ENCODE measurements at places on chromosomes 12 and 14.

GRCh38 chr14:34782031-34782430, 67.6 kb upstream of the CFL2 start:
- DNase-seq: no peak

- no peak for DNase-seq
These were observed 211.9 kb upstream of the FAR2 start for GRCh38 chr12:28937196-28937595.

- no peak for DNase-seq
These were observed 321.3 kb downstream of the AEBP2 start for GRCh38 chr12:19760611-19761010.

DNA sequence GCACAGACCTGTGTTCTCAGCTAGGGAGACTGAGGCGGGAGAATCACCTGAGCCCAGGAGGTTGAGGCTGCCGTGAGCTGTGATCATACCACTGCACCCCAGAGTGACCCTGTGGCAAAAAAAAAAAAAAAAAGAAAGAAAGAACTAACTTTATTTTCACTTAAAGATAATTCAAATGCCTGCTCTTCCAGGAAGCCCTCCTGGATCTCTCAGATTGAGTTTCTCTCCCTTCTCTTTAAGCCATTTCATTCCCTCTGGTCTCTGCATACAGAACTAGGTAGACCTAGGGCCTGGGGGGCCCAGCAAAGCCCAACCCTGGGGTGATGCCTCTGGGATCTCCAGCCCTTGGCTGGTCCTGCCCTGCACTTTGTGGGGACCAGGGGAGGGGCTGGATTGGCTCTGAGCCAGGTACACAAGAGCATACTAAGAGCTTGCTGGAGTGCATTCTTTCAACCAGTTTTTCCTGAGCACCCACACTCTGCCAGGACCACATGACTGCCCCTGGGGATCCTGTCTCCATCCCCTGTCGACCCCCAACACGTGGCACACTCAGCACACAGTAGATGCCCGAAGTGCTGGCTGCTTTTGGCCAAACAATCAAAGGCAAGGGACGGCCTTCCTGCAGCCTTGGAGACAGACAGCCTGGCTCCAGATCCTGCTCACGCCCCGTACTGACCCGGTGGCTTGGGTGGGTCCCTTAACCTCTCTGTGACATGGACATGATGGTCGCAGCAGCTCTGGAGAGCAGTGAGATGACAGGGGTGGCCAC, 52.7 kb downstream of the CYP46A1 start:
- DNase-seq: no peak

GRCh38 chr12:44626883-44627282, 249.2 kb downstream of the NELL2 start:
- no peak for DNase-seq

- DNase-seq: no peak
These were observed 207.2 kb downstream of the SLC5A8 start for GRCh38 chr12:101002696-101003419.

GRCh38 chr12:119036878-119037825, 55.8 kb downstream of the SRRM4 start:
- peak; percentile 8 for DNase-seq

DNA sequence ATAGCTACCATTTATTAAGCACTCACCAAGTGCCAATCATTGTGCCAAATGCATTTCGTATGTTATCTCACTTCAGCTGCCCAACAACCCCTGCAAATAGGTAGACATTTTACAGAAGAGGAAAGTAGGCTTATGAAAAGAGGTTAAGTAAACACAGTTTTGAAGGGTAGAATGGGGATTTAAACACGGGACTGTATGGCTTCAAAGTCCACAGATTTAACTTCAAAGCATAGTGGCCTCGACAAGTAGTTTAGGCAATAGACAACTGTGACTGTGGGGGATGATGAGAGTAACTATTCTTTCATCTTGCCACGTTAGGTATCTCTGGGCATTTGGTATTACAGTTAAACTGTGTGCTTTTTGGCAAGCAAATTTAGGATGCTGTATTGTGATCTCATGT, 266.8 kb upstream of the SRRM4 start:
- DNase-seq: no peak

DNA sequence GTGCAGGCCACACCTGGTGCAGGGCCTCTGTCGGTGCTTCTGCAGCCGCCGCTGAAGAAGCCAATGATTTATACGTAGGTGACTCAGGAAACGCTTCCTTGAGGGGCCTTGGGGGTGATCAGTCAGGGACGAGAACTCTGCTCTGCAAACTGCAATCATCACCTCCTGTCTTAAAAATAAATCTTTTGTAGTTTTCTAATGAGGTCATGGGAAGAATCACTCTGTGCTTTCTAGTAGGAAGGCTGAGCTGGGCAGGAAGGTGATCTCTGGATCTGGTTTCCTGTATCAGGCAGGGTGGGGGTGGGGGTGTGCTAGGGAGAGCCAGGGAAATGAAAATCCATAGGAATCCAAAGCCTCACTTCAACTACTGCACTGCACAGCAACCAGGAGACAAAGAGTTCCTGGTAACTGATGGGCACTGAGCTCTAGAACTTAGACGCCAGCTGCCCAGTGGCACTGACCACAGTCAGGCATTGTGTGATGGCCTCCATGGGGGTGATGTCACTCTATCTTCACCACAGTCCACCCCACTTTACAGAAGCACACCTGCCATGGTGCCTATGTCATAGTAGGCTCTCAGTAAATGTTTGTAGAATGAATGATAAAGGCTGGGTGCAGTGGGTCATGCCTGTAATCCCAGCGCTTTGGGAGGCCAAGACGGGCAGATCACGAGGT, 292.4 kb upstream of the PWP1 start:
- no peak for DNase-seq

GRCh38 chr12:23221066-23221465, 596.1 kb downstream of the ETNK1 start:
- DNase-seq: no peak

GRCh38 chr12:9881246-9881645, at the start of gene KLRF2:
Gene KLRF2 (plus strand): TSS chr12:9881489. CDS start chr12:9881596, 107 bp downstream.
- no peak for DNase-seq

- peak; percentile 47 for DNase-seq
These were observed 12.3 kb upstream of the KRT74 start for GRCh38 chr12:52585946-52586345.

DNA sequence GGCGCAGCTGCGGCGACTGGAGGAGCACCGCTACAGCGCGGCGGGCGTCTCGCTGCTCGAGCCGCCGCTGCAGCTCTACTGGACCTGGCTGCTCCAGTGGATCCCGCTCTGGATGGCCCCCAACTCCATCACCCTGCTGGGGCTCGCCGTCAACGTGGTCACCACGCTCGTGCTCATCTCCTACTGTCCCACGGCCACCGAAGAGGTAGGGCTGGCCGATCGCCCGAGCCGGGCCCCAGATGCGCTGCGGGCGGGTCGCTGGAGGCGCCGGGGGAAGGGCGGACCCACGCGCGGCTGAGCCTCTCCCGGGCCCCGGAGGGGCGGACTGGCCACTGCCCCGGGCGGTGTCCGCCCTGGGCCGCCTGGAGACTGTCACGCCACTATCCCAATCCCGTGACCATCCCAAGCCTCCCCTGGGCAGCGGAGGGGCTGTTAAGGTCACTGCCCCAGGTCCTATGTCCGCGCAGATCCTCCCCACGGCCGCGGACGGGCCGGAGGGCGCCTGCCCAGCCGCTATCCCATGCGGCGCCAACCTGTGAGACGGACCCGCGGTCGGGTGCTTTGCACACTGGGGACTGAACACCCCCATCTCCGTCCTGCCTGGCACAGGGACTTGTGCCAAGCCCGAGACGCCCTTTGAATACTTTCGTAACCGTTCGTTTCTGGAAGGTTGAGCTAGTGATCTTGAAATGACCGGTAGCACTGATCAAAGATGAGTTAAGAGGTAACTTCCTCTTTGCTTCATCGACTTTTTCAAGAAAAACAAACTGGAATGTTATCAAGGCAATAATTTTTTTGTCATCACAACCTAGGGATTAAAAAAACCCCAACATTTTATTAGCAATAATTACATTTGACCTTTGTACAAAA, 725 bp downstream of the CHPT1 start:
- DNase-seq: peak; percentile 12

- no peak for DNase-seq
These were observed 239.1 kb upstream of the ARID2 start for GRCh38 chr12:45490232-45490881.

DNA sequence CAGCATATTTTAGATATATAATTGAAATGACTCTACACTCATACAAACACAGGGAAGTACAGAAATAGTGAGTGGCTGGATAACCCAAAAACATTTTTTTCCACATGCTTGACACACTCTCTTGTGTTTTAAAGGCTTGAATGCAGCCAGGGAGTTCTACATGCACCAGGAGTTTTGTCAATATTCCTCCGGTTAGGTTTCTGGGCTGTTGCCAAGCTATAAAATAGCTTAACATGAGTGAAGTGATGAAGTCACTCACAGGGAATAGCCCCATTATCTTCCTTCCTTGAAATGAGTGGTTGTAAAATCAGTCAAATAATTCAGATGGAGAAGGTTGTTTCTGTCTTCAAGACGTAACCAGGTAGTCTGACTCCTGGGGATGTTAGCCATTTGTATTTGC, 582.7 kb downstream of the SLC6A15 start:
- DNase-seq: no peak

DNA sequence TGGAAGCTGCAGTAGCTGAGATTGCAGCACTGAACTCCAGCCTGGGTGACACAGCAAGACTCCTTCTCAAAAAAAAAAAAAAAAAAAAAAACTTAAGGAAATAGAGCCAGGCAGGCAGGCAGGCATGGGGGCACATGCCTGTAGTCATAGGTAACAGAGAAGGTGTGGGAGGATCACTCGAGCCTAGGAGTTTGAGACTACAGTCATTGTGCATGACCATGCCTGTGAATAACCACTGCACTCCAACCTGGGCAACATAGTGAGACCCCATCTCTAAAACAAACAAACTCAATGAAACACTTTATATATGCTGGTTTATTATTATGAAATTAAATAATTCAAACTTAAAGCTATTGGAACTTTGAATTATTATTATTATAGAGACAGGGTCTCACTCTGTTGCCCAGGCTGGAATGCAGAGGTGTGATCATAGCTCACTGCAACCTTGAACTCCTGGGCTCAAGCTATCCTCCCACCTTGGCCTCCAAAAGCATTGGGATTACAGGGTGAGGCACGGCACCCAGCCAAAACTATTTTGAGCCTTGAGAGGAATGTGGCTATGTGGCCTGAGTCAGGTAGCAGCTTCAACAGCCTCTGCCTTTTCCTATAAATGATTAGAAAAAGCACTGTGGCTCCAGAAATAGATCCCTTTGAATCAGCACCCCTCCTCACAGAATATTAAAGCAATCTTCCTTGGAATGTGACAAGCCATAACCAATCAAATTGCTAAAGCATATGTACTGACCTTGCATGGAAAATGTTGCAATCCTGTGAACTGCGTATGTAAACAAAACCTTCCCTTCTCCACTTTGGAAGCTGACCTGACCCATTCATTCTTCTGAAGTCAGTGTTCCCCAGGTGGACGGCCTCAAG, 34.7 kb upstream of the YY1 start:
- no peak for DNase-seq

- DNase-seq: no peak
These were observed 144.0 kb downstream of the RAD51B start for GRCh38 chr14:67963545-67963944.

- no peak for DNase-seq
These were observed 115.9 kb downstream of the NTN4 start for GRCh38 chr12:95674631-95675030.

GRCh38 chr14:96635850-96636249, 133.7 kb downstream of the PAPOLA start:
- no peak for DNase-seq

DNA sequence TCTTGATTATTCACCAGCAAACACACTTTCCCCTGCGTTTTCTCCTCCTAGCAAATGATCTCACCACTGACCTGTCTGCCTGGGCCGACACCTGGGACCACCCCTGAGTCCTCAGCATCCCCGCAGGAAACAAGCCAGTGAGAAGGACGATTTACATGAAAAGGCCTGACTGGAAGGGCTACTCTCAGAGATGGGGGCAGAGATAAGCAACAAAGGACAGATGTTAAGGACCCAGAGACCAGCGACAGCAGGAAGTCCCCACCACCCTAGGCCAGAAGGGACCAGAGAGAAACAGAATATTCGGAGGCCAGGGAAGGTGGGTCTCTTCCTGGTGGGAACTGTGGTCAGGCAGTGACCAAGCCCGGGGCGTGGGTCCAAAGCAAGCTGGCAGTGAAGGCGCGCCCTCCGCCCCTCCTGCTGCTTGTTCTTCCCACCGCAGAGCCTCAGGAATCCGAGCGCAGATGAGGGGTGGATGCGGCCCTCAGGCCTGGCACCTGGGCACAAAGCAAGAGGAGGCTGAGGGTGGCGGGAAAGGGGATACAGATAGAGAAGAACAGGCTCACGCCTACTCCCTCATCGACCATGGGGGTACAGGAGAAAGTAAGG, 55.8 kb downstream of the STX2 start:
- DNase-seq: no peak

DNA sequence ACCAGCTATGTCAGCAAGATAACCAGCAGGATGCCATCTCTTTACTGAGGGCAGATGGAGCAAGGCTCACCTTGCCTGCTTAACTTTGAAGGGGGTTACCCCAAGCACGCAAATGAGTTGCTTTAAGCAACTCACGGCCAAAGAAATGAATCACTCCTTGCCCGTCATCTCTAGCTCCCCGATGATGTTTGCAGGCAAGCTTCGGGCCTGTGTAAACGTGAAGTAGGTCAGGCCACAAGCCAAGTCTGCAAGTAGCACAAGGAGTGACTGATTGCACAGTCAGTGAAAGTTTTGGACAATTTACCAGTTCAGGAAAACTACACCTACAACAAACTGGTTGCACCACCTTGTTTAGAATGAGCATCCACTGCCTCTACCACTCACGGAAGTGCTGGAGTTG, 699.7 kb upstream of the TBX3 start:
- DNase-seq: no peak

- DNase-seq: no peak
These were observed 16.7 kb downstream of the DCAF4 start for GRCh38 chr14:72942934-72943333.

DNA sequence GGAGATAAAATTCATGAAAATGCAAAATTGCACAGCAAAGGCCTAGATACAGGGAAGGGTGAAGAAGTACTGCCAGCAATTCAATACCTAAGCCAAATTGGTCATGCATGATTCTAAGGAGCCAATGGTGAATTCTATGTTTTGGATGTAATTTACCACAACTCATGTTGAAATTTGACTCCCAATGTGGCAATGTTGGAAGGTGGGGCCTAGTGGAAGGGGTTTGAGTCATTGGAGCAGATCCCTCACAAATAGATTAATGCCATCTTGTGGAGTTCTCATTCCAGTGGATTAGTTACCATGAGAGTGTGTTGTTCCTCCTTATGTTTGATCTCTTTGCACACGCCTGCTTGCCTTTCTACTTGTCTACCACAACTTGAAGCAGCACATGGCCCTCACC, 194.0 kb upstream of the ALG10 start:
- no peak for DNase-seq

DNA sequence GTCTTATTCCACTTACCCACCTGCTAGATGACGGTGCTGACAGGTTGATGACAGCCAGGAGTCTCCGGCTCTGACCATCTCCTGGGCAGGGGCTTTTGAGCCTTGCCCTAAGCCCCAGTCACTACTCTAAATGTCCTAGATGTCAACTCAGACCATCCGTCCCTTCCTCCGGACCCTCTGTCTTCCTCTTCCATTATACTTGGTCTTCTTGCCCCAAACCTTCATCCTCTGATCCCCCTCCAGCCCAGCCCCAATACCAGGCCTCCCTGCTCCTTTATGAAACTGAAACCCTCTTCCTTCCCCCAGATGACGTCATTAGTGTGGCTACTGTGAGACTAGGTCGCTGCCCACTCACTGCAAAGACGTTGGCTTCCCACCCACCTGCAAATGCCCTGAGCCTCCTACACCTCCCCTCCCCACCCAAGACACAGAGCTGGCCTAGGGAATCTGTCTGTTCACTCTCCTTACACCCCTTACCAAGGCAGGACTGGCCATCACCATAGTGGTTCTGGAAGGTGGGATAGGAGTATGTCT, 10.1 kb downstream of the KRT71 start:
- no peak for DNase-seq

Measured in stimulated activated naive CD8-positive, alpha-beta T cell treated with anti-CD3 and anti-CD28 coated beads, Interleukin-15, amount 100 ng/mL, for 72 hours (primary cell).